SK-MEL-5 (cell line): ENCODE measurements at places on chromosomes 2 and 18. TPM values are rescaled to one million over a fixed set of nuclear protein-coding genes. Genes with fewer than 3 reads are reported as not detected.

GPAT2 gene
- total RNA-seq = not detected in 2 replicates

LIMS4 gene
- total RNA-seq = 0.16 TPM in 1 of 2 replicates, not detected in the other

TMEM18 gene
- 52.4 and 52.6 TPM in 2 replicates for total RNA-seq

STK36 gene
- 11.3 and 12.6 TPM in 2 replicates for total RNA-seq

MOB1A gene
- 118 and 132 TPM in 2 replicates for total RNA-seq

FBLN7 gene
- not detected in 2 replicates for total RNA-seq

INHA gene
- 0.18 TPM in 1 of 2 replicates, not detected in the other for total RNA-seq

TRIB2 gene
- 145 and 185 TPM in 2 replicates for total RNA-seq

RIT2 gene
- total RNA-seq = not detected in 2 replicates

SERPINB4 gene
- not detected in 2 replicates for total RNA-seq

MRPS9 gene
- 29.1 and 38.0 TPM in 2 replicates for total RNA-seq

EN1 gene
- total RNA-seq = 0.21 TPM in 1 of 2 replicates, not detected in the other

HRH4 gene
- not detected in 2 replicates for total RNA-seq

SERPINB13 gene
- total RNA-seq = not detected in 2 replicates

SERPINB2 gene
- 0.35 TPM in 1 of 2 replicates, not detected in the other for total RNA-seq

PROKR1 gene
- 6.3 and 6.9 TPM in 2 replicates for total RNA-seq

DSC1 gene
- not detected in 2 replicates for total RNA-seq

PAX8 gene
- 0.75 and 0.90 TPM in 2 replicates for total RNA-seq

CYP27C1 gene
- 0.19 and 0.26 TPM in 2 replicates for total RNA-seq

NGEF gene
- total RNA-seq = not detected in 2 replicates

RASGRP3 gene
- total RNA-seq = 25.8 and 26.3 TPM in 2 replicates

ACMSD gene
- total RNA-seq = not detected in 2 replicates

EFR3B gene
- 7.9 and 10.1 TPM in 2 replicates for total RNA-seq

MYO5B gene
- 0.48 and 0.66 TPM in 2 replicates for total RNA-seq

TUBA4B gene
- total RNA-seq = not detected in 2 replicates

GORASP2 gene
- 27.0 and 36.6 TPM in 2 replicates for total RNA-seq

POTEI gene
- total RNA-seq = not detected in 2 replicates

SLC4A3 gene
- total RNA-seq = 2.9 and 4.0 TPM in 2 replicates

CCDC93 gene
- 20.9 and 22.2 TPM in 2 replicates for total RNA-seq

GALNT14 gene
- total RNA-seq = 4.8 and 5.9 TPM in 2 replicates

REG3A gene
- total RNA-seq = not detected in 2 replicates

ZNF532 gene
- 7.3 and 10.8 TPM in 2 replicates for total RNA-seq

GCKR gene
- total RNA-seq = not detected in 2 replicates

SNTG2 gene
- total RNA-seq = not detected in 2 replicates

CREG2 gene
- 0.03 TPM in 1 of 2 replicates, not detected in the other for total RNA-seq

SIX3 gene
- not detected in 2 replicates for total RNA-seq

ATL2 gene
- 130 and 148 TPM in 2 replicates for total RNA-seq

DSG4 gene
- total RNA-seq = not detected in 2 replicates

TRIM54 gene
- total RNA-seq = not detected in 2 replicates

CPLX4 gene
- not detected in 2 replicates for total RNA-seq

PPIL3 gene
- total RNA-seq = 33.0 and 35.8 TPM in 2 replicates

CRYGB gene
- not detected in 2 replicates for total RNA-seq

HOXD4 gene
- 3.6 and 4.2 TPM in 2 replicates for total RNA-seq

NDC80 gene
- 27.7 and 28.5 TPM in 2 replicates for total RNA-seq

STPG4 gene
- 0.26 TPM in 1 of 2 replicates, not detected in the other for total RNA-seq

SOX11 gene
- not detected in 2 replicates for total RNA-seq

CAPN14 gene
- 0.24 and 0.42 TPM in 2 replicates for total RNA-seq

SPATA3 gene
- not detected in 2 replicates for total RNA-seq

COL4A4 gene
- not detected in 2 replicates for total RNA-seq

ALPI gene
- not detected in 2 replicates for total RNA-seq

NTSR2 gene
- total RNA-seq = not detected in 2 replicates

VWA3B gene
- total RNA-seq = not detected in 2 replicates

DIS3L2 gene
- total RNA-seq = 21.5 and 22.9 TPM in 2 replicates

RAX gene
- total RNA-seq = not detected in 2 replicates

CFAP65 gene
- 0.16 and 0.24 TPM in 2 replicates for total RNA-seq

PIKFYVE gene
- 50.9 and 52.0 TPM in 2 replicates for total RNA-seq

KIAA2012 gene
- not detected in 2 replicates for total RNA-seq

FOSL2 gene
- 16.8 and 19.1 TPM in 2 replicates for total RNA-seq

CHRNG gene
- total RNA-seq = not detected in 2 replicates
